Kidney glomerular epithelial cell (primary cell): ENCODE measurements at places on chromosomes 4 and X.

DNA sequence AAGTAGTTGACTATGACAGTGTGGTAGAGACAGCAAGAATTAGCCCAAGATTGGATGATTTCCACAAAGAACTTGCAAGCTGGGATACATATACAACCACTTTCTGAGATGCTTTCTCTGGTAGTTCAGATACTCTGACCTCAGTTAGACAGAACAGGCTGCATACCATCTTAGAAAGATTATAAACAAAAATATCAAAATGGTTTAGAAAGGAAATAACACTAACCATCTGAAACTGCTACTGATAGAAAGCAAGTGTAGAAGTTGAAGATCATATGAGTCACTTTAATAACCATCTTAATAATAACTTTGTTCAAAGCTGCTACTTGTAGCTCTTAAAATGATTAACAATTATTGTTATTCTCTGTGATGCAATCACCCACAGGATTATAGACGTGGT, 255.4 kb upstream of the TTC29 start:
- DNase-seq: peak; percentile 16

- DNase-seq: peak; percentile 62
Observed at GRCh38 chr4:106585915-106586349, 217.4 kb upstream of the GIMD1 start.

DNA sequence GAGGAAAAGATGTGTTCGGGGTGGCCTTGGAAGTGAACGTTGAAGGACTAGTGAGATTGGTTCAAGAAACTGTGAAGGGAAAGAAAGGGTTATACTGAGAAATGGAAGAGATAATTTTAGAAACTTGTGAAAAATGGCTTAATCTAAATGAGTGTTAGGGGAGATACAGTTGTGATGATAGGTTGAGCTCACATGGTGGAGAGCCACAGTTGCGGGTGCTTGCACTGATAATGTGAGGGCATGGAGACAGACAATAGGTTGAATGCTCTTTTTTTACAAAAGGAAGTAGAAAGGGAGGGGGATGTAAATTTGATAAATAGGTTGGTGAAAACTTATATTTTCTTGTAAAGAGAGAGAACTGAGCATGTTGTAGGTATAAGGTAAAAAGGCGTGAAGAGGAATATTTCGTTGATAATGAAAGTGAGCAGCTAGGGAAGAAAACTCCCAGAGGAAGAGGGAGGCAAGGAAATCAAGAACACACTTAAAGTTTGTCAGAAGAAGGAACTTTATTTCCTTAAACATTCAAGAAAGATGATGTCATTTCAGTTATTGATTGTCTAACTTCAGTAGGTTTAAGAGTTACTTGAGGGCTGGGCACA, 8.2 kb downstream of the AREG start:
- no peak for DNase-seq

- DNase-seq: no peak
Observed at GRCh38 chr4:1843852-1844251, 12.1 kb downstream of the LETM1 start.

- peak; percentile 4 for DNase-seq
Observed at GRCh38 chrX:77937291-77937690, 26.8 kb downstream of the ATP7A start.

GRCh38 chr4:102319594-102319993, 25.7 kb downstream of the SLC39A8 start:
- DNase-seq: no peak

DNA sequence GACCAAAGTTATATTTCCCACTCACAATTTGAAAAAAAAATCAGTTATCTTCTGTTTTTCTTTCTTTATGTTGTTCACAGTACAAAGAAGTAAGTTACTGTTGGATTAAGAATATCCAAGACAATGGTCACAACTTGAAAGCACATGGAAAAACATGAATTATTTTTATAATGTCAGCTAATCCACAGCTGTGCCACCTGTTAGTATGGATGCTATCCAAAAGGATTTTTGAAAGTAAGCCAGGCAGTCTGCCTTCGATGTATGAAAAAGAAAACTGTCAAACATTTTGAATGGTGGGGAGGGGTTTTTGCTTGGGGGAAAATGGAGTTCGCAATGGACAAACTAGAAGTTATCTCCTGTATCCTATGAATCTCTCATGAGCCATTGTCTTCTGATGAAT, 6.2 kb downstream of the GPM6A start:
- no peak for DNase-seq

- DNase-seq: no peak
Observed at GRCh38 chr4:80646061-80646460, 310.5 kb downstream of the CFAP299 start.

DNA sequence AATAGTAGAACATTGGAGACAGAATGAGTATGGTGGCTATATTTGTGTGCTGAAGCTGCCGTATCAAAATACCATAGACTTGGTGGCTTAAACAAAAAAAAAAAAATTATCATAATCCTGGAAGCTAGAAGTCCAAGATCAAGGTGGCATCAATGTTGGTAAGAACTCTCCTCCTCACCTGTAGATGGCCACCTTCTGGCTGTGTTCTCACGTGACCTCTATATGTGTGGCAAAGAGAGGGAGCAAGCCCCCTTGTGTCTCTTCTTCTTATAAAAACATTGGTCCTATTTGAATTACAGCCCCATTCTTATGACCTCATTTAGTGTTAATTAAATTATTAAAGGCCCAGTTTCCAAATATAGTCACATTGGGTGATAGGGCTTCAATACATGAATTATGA, 1640.9 kb upstream of the PCDH7 start:
- no peak for DNase-seq

GRCh38 chr4:74555231-74555630, 110.3 kb downstream of the AREG start:
- peak; percentile 91 for DNase-seq

DNA sequence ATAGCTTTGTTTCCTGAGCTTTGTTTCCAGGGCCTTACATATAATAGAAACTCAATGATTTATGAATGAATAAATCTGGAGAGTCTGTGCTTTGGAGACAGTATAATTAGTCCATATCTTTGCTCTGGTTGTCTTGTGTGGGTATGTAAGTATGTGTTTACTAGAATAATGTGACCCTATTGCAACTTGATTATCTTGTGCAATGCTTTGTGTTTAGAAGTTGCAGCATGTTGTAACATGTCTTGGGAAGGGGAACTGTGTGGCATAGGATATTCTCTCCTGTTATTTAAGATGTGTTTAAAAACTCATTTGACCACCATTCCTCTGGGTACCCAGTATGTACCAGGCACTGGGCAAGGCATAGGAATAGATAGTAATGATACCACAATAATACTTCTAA, 6.1 kb downstream of the SPATA18 start:
- DNase-seq: no peak

DNA sequence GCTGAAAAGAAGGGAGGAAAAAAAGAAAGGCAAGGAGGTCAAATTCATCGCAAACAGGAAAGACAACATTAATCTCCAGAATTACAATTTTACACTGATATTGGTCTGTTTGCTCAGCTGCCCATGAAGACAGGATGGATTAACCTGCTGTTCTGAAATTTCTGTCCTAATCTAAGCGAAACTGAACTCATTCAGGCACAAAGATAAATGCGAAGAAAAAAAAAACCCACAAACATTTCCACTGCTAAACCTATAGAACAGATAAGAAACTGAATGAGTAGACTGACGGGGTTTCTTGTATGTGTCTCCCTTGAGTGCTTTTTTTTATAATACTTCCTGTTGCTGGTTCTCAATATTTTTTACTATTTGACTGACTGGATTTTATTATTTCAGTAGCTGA, 251.8 kb upstream of the FTHL17 start:
- no peak for DNase-seq

- no peak for DNase-seq
Observed at GRCh38 chr4:147163311-147163710, 217.6 kb upstream of the TTC29 start.
